ENCODE measurements at places on chromosomes 6 and 20.
A peak's percentile ranks its signal among the peaks of the same experiment; 100 is the strongest.

DNA sequence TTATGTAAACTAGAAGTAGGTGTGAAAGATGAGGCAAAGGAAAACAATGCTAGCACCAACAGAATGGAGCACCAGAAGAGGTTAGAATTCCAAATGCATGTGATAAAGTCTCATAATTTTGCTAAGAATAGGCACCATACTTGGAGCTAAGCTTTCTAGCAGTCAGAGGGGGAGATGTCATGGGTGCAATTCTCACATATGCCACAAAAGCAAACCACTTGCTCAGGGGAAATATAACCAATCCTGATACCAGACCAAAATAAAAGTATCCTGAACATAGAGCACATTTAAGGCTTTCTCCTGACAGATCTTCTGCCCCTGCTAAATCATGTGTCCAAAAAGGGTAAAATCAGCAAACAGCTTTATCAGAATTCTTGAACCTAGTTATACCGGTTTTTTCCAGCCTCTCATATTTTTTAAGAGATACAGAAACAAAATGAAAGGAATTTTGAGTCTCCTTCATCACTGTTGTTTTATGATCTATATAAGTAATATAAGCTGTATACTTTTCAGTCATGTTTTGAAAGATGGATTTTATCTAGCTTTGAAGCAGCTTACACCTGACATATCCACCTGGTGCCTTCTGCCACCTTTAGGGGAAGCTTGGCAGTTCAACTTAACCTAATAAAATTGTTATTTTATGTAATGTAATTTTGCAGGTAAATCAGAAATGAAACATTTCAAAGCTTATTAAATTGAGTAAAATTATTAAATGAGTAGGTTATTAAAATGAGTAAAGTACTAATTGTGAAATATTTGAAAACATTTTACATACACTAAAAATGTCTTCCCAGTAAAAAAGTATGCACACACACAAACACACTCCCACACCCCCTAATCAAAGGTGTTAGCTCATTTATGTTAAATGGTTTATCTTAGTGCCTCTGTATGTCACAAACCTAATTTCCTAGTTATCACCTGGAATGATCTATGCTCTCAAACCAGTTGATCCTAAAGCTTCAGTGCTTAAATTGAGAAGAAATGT lies 2.8 kb downstream of the SPO11 start:
- no peak for DNase-seq

- peak; percentile 94 for DNase-seq
These were observed 130.5 kb downstream of the CEBPB start for GRCh38 chr20:50320901-50321796.

DNA sequence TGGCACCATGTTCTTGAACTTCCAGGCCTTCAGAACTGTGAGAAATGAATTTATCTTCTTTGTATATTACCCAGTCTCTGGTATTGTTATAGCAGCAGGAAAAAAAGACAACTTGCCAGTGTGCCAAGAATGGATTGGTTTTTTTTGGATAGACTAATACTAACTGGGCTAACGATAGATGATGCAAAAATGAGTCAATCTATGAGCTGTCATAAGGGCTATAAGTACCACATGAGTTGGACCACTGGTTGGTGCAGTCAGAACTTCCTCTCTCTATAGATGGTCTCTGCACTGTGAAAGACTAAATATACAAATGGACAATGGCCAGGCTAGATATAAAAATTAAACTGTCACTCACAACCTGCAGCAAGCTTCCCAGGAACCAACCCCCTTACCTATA lies 87.6 kb upstream of the COL21A1 start:
- DNase-seq, result no peak

- DNase-seq, result no peak
These were observed 183.3 kb downstream of the EDN1 start for GRCh38 chr6:12473494-12473893.

- DNase-seq, result no peak
These were observed 11.0 kb downstream of the TRIM10 start for GRCh38 chr6:30149858-30150550.

- no peak for DNase-seq
These were observed 39.5 kb downstream of the PHF3 start for GRCh38 chr6:63675138-63675537.

GRCh38 chr6:30655743-30656094 lies 8.8 kb downstream of the C6orf136 start:
- DNase-seq, result no peak

- no peak for DNase-seq
These were observed 24.7 kb upstream of the HINT3 start for GRCh38 chr6:125931733-125932450.

GRCh38 chr6:15773806-15774410 lies 111.1 kb upstream of the DTNBP1 start:
- no peak for DNase-seq

GRCh38 chr6:169160091-169160854 lies 93.4 kb downstream of the THBS2 start:
- no peak for DNase-seq

DNA sequence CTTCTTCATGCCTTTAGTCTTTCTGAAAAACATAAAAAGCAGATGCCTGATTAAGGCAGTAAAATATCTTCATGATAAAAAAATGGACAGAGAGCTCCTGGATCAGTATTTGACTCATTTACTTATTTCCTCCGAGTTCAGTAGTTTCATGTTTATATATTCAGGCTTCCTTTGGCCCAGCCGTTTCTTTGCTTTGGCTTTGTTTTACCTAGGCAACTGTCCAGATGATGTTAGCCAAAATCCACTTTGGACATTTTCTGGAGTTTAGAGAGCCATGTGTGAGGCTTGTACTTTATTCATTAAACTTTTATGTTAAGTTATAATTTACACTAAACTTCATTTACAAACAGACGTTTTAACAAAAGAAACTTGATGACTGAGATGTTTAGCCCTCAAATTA lies 307.1 kb upstream of the RSPO3 start:
- peak; percentile 53 for DNase-seq

DNA sequence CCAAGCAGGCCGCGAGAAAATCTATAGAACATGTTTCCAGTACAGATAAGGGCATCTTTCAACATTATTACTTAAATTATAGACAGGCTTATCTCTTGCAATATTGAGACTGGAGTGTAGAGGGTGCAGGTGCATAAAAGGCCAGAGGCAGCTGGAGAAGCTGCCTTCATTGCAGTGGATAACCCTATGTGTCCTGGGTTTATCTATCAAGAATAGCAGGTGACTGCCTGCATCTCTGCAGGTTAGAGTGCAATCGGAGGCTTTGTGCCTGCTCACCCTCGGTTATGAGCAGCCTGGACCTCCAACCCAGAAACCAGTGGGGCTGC lies 28.7 kb upstream of the ECI2 start:
- DNase-seq, result no peak

GRCh38 chr20:2701671-2702081 lies 9.1 kb downstream of the EBF4 start:
- no peak for DNase-seq

DNA sequence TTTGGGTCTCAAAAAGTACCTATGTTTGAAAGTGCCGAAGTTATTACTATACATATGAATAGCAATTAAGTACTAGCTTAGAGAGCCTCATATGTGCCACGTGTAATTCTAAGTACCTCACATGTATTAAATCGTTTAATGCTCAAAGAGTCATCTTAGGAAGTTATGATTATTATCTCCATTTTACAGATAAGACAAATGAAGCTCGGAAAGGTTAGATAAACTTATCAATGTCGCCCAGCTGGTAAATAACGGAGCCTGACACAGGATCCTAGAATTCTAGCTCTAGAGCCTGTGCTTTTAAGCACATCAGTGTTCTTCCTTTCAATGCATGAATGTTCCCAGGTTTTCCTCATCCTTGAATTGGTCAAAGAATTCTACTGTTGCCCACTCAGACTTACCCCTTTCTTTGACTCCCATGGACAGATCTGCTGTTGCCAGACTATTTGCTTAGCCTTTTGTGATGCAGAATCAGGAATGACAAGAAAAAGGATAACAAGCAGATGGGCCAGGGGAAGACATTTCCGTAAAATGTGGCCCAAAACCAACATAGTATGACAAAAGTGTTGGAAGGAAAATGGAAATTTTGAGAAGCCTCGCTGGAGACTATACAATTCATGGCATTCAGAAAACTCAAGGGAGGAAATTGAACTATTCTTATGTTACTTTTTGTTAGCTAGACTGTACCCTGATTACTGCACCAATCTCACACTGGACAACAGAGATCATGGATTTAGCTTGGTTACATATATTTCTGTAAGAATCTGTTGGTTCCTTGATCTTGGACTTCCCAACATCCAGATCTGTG lies 237.1 kb upstream of the CITED2 start:
- DNase-seq, result no peak

GRCh38 chr6:76422511-76423213 lies 350.2 kb upstream of the IMPG1 start:
- no peak for DNase-seq

DNA sequence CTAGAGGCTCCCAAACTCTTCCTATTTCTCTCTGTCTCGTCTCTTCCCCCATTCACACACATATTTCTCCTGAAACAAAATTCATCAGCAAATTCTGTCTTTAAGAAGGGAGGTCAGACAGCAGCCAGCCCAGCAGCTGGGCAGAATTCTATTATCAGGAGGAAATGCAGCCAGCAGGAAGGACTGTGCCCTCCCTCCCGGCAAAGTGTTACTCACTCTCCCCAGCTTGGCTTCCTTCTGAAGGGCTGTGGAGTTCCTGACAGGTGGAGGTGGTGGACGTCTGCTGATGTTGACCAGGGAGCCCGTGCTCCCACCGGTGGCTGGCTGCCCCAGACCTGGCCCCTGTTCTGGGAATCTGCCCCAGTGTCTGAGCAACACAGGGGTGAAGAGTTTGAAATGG lies 37.3 kb downstream of the KCNB1 start:
- DNase-seq, result no peak

GRCh38 chr20:22578221-22579118 lies 5.9 kb downstream of the FOXA2 start:
- DNase-seq, result no peak

GRCh38 chr6:37709932-37710555 lies 12.4 kb upstream of the MDGA1 start:
- no peak for DNase-seq

DNA sequence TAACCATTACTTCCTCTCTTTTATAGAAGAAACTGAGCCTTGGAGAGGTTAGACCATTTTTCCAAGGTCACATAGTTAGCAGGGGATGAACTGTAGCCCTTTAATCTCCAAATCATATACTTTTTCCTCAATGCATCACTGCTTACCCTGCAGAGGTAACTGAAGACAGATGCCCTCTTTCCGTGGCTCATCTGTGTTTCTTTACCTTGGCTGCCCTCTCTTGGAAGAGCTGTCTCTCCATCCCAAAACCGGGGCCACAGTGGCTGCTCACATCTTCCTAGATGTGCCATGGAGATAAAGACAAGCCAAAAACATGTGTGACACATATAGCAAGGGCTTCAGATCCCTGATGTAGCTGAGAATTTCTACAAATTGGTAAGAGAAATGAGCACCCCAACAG lies 581 bp upstream of the ALDH8A1 start:
- no peak for DNase-seq

- DNase-seq, result no peak
These were observed 850.9 kb downstream of the TFAP2A start for GRCh38 chr6:9564021-9564420.

GRCh38 chr6:19028201-19028600 lies 641.1 kb downstream of the RNF144B start:
- no peak for DNase-seq

GRCh38 chr6:124987291-124987690 lies 25.1 kb downstream of the RNF217 start:
- peak; percentile 71 for DNase-seq

- no peak for DNase-seq
These were observed 214.5 kb downstream of the TAF4 start for GRCh38 chr20:61850926-61851900.

GRCh38 chr20:33071198-33071597 lies 8.2 kb upstream of the BPIFB4 start:
- no peak for DNase-seq

- no peak for DNase-seq
These were observed 60.4 kb downstream of the SCAND1 start for GRCh38 chr20:35893942-35894341.

- DNase-seq, result peak; percentile 77
These were observed 10.9 kb upstream of the B4GALT5 start for GRCh38 chr20:49724408-49725223.

- no peak for DNase-seq
These were observed 96.2 kb downstream of the TTLL2 start for GRCh38 chr6:167420858-167421766.

- peak; percentile 2 for DNase-seq
These were observed 62.1 kb downstream of the BMP2 start for GRCh38 chr20:6829510-6830116.

- no peak for DNase-seq
These were observed 36.9 kb downstream of the BMP6 start for GRCh38 chr6:7762760-7763159.

DNA sequence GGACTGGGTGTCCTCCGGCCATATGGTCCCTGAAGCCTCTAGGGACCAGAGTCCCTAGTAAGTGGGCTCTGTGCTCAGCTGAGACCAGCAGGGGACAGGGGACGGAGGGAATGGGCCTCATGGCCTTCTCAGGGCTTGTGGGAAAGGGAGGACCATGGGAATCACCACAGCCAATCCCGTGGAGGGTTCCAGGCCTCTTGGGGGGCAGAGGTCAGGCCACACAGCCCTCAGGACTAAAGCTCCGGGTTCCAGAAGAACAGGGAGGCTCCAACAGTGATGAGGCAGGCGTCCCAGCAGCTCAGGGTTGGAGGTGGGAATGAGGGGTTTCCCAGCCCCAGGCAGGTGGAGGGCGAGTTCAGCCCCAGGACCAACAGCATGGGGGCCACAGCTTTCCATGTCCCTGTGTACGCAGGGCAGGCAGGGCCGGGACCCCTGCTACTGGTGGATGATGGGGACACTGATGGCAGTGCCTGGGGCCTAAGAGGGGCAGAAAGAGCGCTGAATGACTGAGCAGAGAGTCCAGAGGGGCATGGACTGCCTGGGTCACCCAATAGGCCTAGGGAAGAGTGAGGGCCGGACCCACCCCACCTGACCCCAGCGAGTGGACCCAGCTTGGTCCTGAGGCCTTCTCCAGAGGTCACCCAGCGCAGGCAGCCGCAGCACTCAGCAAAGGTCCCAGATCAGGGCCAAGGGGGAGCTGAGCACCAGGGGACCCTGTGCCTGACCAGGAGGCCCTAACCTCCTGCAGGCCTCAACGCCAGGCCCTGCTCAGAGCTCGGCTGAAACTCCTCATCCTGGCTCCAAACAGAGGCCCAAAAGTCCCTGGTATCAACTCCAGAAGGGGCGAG lies 8.8 kb downstream of the MYL9 start:
- DNase-seq, result no peak

- DNase-seq, result no peak
These were observed 155.3 kb downstream of the ZMYND8 start for GRCh38 chr20:47201074-47201730.

GRCh38 chr6:45678285-45678607 lies 300.5 kb upstream of the SUPT3H start:
- DNase-seq, result no peak

- DNase-seq, result peak; percentile 75
These were observed 100.7 kb downstream of the NOL4L start for GRCh38 chr20:32484225-32484957.

- DNase-seq, result no peak
These were observed 41.2 kb downstream of the SASH1 start for GRCh38 chr6:148383658-148384368.

- peak; percentile 7 for DNase-seq
These were observed 103.6 kb upstream of the CNKSR3 start for GRCh38 chr6:154614101-154614500.

- no peak for DNase-seq
These were observed 795.9 kb downstream of the EPHA7 start for GRCh38 chr6:92623431-92623830.
